ENCODE measurements at places on chromosomes 7 and 10.

DNA sequence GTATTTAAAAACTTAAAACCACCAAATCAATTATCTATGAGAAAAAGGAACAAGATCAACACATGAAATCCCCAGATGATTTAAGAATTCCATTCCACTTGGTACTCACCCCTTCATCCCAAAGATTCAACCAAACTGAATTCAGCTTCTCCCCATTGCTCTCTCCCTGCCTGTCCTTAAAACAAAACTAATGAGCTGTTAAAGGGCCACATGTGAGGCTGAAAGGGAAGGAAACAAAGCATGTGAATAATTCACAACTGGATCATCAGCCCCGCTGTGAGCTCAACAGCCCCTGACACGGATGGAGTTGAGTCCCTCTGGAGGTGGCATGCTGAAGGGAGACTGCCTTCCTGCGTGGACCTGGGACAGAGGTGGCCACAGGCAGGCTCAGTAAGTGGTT is 32.9 kb downstream of the VOPP1 start:
- no peak for DNase-seq

DNA sequence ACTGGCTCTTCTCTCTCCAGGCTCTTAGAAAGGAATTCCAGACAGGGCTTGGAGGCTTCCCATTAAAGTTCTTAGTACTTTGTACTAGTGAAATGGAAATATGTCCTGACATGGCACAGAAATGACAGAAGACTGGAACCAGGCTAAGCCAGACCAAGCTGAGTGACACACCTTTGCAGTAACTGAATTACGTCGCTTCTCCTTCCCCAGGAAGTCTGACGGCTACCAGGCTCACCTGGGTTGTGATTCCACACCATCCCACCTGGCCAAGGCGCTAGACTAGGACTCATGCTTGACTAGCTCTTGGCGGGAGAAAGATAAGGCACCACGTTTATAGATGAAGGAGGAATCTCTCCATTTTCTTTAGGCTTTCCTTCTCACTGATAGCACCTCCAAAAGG is 50.7 kb upstream of the KCNIP2 start:
- no peak for DNase-seq

DNA sequence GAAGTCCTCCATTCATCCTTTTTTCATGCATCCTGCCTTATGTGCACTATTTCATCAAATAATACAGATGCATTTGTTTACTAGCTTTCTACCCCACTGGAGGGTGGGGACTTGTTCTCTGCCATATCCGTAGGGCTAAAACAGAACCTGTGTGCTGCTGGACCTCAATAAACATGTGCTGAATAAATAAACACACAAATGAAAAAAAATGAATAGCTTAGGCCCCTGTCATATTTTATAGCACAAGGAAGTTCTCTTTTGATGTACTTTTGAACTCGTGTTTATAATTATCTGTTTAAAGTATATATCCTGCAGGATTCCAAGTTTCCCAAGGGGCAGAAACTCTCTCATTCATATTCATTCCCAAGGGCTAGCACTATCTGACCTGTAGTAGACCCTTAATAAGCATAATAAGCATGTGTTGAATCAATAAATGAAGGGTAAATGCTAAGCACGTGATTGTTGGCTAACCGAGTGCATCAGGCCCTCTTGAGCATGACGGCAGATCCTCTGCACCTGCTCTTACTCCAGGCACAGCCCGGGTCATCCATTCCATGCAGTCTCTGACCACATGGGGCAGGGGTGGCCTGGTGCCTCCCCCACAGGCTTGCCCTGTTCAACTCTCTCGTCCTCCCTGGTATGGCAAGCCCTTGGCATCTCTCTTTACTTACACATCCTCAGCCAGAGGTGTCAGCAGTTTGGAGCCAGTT is 474.1 kb upstream of the ZMIZ1 start:
- no peak for DNase-seq

DNA sequence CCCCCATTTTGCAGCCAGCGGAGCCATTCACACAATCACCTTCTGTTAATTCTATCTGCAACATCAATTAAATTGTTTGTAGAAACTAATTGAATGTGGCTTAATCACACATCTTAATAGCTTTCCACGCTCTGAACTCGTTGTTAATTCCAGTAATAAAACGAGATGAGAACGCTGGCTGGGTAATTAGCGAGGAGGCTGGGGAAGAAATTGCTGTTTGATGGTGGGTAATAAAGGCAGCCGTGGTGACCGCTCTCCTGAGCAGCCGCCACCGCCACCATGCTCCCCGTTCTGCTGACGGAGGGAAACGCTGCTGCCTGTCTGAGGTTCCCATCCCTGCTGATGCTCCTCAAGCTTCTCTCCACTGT is 36.3 kb downstream of the GBX1 start:
- no peak for DNase-seq

GRCh38 chr7:153638821-153639435 is 413.3 kb upstream of the DPP6 start:
- no peak for DNase-seq

DNA sequence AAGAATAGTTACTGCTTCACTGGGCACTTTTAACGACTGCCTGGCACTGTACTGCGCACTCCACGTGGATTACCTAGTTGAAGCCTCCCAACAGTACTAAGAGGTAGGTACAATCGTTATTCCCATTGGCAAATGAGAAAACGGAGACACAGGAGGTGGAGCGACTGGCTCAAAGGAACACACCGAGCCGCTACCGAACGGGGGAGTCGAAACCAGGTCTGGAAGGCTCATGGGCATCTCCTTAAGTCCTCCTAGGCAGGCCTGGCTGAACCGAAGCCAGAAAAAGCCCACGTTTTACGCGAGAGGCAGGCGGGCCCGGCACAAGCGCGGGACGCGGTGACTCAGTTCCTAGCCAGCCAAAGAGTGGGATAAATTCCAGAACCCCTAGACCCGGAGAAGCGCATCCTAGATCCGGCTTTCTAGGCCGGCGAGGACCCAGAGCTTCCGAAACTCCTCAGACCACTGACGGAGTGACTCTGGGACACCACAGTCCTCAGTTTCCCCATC is 472 bp downstream of the PDAP1 start:
- DNase-seq: peak; percentile 17

DNA sequence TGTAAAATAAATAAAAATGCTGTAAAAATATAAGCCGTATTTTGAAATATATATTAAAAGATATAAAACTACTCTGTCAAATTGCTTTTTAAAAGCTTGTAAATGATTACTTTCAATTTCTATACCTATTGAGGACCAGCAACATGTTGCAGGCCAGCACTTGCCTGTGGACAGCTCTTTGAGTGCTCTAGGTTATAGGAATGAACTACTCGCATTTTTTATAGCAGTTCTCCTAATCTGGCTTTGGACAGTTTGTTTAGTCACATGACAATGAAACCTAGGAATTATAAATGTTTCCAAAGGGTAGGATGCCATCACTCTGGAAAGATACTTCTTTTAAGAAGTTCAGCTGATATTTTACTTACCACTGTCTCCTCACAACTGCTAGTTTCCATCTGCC is 117.7 kb upstream of the PTPRZ1 start:
- DNase-seq: no peak

DNA sequence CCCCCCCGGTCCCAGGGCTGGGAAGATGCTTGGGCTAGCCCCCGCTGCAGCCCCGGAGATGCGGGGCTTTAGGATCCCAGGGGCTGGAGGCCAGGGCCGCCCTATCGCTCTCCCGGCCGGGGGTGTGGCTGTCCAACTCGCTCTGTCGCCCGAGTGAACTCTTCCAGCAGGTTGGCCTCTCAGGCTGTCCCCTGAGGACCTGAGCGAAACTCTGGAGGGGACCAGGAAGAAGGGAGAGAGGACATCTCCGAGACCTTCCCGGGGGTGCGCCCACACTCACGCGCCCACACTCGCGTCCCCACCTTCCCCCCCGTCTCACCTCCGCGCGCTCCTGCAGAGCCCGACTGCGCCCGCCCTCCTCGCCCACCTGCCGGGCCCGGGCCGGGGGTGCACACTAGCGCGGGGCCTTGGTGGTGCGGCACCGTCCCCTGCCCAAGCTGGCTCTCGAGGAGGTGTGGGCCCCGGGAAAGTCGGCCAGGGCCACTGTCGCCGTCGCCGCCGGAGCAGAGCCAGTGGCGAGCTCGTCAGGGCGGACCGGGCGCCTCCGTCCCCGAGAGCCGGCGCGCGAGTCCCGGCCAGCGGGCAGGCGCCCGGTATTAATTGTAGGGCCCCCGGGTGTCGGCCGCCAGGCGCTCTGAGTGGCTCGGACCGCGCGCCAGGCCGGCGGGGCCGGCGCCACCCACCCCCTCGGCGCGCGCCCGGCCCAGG is 101.7 kb upstream of the SVIL start:
- peak; percentile 2 for DNase-seq

GRCh38 chr7:20270371-20270770 is 53.2 kb upstream of the MACC1 start:
- no peak for DNase-seq

GRCh38 chr7:150432915-150433892 is 17.2 kb upstream of the GIMAP8 start:
- DNase-seq: no peak

DNA sequence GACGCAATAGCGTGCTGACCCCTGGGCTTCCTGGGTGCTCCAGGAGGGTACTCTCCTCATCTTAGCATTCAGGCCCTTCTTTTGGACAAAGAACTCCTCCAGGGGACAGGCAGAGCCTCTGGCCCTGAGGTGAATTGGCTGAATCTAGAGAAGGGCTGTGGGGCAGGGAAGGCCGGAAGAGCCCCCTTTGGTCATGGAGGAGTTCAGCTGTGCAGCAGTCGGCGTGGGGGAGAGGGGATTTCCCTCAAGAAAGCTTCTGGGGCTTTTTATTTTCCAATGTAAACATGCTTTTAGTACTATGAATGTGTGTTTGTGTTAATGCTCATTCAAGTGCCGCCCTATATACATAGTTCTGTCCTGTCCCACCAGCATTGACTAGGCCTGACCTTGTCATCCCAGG is 38.8 kb downstream of the FIGNL1 start:
- no peak for DNase-seq

DNA sequence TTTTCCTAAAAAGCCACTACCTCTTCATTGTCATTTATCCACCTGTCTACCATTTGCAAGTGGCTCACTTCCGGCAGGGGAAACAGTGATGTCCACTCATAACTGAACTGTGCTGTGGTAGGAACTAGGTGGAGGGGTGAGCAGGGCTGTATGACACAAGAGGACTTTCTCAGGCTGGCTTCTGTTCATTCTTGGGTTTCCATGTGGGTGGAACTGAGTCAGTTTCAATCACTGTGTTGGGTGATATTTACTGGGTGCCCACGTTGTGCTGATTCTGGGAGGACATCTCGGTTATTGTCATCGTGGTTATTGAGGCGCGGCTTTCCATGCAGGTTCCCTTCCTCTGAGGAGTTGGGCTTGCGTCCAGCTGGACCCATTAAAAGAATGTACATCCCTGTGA is 38.8 kb downstream of the RAMP3 start:
- DNase-seq: no peak

DNA sequence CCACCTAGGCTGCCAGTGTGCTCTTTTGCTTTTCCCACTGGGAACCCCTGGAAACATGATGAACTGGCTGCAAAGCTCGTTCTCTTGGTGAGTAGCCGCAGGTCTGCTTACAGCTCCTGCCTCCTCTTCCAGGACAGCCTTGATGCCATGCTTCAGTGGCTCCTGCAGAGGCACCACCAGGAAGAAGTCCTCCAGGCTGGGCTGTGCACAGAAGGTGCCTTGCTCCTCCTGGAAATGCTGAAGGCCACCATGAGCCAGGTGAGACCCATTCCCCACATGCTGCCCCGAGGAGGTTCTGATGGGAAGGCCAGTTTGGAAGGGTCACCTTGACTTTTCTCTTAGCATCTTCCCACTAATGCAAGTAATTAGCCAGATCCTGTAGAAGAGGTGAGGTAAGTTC is 125.8 kb downstream of the LRRC18 start:
- no peak for DNase-seq

DNA sequence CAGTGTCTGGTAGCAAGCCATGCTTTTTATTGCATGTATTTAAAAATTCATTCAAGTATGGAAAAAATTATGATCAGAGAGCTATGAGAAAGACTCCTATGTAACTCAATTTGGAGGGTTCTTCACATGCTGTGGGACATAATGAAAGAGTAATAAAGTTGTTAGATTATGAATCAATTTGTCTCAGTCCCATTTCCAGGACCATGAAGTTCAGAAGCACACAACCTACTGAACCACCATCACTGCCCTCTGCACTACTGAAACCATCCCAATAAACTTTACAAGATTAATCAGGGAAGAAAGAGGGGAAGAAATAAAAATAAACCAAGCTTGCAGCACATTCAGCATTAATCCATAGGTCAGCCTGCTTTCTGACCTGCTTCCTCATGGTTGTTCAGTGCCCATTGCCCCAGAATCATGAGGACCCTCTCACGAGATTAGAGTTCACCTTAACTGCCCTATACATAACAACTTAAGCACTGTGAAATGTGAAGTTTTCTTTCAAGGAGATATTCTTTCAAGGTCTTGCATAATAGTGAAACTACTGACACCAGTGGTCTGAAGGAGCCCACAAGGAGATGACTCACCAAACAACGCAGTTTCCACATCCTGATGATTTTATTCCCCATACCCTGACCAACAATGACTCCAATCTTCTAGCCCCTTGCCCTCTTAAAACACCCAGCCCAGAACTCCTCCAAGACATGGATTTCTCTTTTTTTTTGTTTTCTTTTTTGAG is 171.5 kb upstream of the ADCY1 start:
- DNase-seq: no peak

DNA sequence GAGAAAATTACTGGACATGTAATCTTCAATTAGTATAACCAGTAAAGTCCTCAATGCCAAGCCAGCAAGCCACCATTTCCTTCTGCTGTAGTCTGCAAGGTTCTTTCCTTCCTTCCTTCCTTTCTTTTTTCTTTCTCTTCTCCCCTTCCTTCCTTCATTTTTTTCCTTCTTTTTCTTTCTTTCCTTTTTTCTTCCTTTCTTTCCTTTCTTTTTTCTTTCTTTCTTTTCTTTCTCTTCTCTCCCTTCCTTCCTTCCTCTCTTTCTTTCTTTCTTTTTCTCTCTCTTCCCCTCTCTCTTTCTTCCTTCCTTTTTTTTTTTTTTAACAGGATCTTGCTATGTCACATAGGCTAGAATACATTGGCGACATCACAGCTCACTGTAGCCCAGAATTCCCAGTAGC is 369.8 kb downstream of the SEMA3D start:
- DNase-seq: no peak

DNA sequence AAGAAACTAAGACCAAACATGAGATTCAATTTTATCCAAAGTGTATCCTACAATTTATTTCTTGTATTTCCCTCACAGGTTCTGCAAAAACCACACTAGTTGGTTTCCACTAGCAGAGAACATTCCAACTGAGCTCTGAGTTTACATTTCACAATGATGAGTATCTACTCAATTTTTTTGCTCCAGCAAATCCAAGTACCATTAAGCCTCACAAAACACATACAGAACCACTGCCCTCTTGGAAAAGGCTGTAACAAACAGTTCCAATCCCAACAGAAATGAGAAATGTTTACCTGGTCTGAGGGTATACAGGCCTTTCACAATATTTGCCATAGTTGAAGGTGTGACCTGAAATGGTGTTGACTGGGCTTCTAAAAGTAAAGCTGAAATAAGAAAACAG is 59.9 kb downstream of the CACUL1 start:
- no peak for DNase-seq

GRCh38 chr7:97118306-97118917 is 914 bp downstream of the SDHAF3 start:
- no peak for DNase-seq

- peak; percentile 25 for DNase-seq
These were observed 666 bp upstream of the MAP3K8 start for GRCh38 chr10:30433306-30433729.

GRCh38 chr7:47647181-47647917 is 65.4 kb upstream of the TNS3 start:
- DNase-seq: no peak

GRCh38 chr10:49115796-49116508 is 630 bp upstream of the VSTM4 start:
- DNase-seq: no peak

GRCh38 chr10:68221196-68221595 is 10.7 kb downstream of the ATOH7 start:
- no peak for DNase-seq

All from activated effector memory CD4-positive, alpha-beta T cell treated with Interleukin-2 at 50 U/mL for 16 hours (primary cell).